Lung (tissue), 17 donors: ENCODE measurements at places on chromosomes 16 and 17. TPM values are rescaled to one million over a fixed set of nuclear protein-coding genes. Genes with fewer than 3 reads are reported as not detected.

IFT20 gene
- total RNA-seq: 36.0 TPM

DNA sequence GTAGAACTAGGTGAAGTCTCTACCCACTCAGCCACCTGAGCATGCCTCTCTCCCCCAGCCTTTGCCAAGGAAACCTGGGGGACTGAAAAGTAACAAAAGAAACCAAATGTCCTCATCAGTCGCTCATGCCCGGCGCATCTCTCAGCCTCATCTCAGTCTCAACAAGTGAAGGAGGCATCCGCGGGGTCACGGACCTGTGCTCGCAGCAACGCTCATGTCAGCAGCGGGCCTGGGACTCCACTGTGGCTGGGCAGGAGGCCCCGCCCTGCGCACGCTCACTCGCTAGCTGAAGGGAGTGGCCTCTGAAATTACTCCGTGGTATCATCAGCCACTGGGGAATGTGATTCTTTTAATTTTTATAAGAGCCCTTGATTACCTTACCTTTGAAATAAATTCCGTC, 31.3 kb downstream of the MAP1LC3B start:
- no peaks in the 10 kb centered on the region for H3K27me3 ChIP-seq
- H3K4me1 ChIP-seq: no peaks in the 10 kb centered on the region
- H3K36me3 ChIP-seq: peaks cover 29% of the 10 kb centered on the region
- H3K4me3 ChIP-seq: no peak overlapping the region
- no peak for DNase-seq
- H3K27ac ChIP-seq: no peak overlapping the region

GRCh38 chr16:58634265-58634802, 4.7 kb upstream of the CNOT1 start:
- no peaks in the 10 kb centered on the region for H3K4me1 ChIP-seq
- H3K36me3 ChIP-seq: no peaks in the 10 kb centered on the region
- no peak overlapping the region for H3K27ac ChIP-seq
- DNase-seq: no peak
- no peak overlapping the region for H3K4me3 ChIP-seq

- H3K4me1 ChIP-seq: no peaks in the 10 kb centered on the region
- H3K4me3 ChIP-seq: no peak overlapping the region
- H3K27ac ChIP-seq: no peak overlapping the region
- H3K36me3 ChIP-seq: peaks cover 26% of the 10 kb centered on the region
Observed at GRCh38 chr16:81661082-81661481, 118.0 kb upstream of the PLCG2 start.

GRCh38 chr17:4006165-4006589, 41.9 kb upstream of the ATP2A3 start:
- H3K27me3 ChIP-seq: peaks cover 3% of the 10 kb centered on the region
- peaks cover 16% of the 10 kb centered on the region for H3K4me1 ChIP-seq
- H3K4me3 ChIP-seq: no peak overlapping the region
- H3K27ac ChIP-seq: no peak overlapping the region
- peaks cover 20% of the 10 kb centered on the region for H3K36me3 ChIP-seq

GRCh38 chr16:72012607-72013006, 4.1 kb downstream of the DHODH start:
- H3K27ac ChIP-seq: no peak overlapping the region
- no peak for DNase-seq
- no peaks in the 10 kb centered on the region for H3K27me3 ChIP-seq

- no peaks in the 10 kb centered on the region for H3K27me3 ChIP-seq
- H3K27ac ChIP-seq: no peak overlapping the region
- H3K4me1 ChIP-seq: no peaks in the 10 kb centered on the region
- H3K4me3 ChIP-seq: no peak overlapping the region
- no peak for DNase-seq
- no peaks in the 10 kb centered on the region for H3K36me3 ChIP-seq
Observed at GRCh38 chr17:34841467-34841866, 119.8 kb downstream of the CCT6B start.

PGAP3 gene
- 39.7 TPM for total RNA-seq

DNA sequence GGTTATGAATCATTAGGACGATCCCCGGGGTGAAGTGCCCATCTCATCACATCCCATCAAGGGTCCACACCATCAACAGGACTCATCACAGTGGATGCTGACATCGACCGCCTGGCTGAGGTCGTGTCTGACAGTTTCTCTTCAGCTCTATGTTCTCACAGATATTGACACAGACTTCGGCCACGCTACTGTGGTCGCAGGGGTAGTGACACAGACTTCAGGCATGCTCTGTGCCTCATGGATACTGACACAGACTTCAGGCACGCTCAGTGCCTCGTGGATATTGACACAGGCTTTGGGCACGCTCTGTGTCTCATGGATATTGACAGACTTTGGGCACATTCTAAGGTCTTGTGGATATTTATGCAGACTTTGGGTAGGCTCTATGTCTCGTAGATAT, 50.1 kb downstream of the KLHDC4 start:
- peaks cover 7% of the 10 kb centered on the region for H3K36me3 ChIP-seq
- no peak for DNase-seq
- H3K4me1 ChIP-seq: no peaks in the 10 kb centered on the region
- H3K27ac ChIP-seq: no peak overlapping the region
- no peak overlapping the region for H3K4me3 ChIP-seq

- H3K4me1 ChIP-seq: peaks cover 10% of the 10 kb centered on the region
- no peaks in the 10 kb centered on the region for H3K36me3 ChIP-seq
- H3K4me3 ChIP-seq: no peak overlapping the region
- DNase-seq: no peak
- no peak overlapping the region for H3K27ac ChIP-seq
- H3K27me3 ChIP-seq: no peaks in the 10 kb centered on the region
Observed at GRCh38 chr16:54722210-54722676, 208.4 kb upstream of the IRX5 start.

DNA sequence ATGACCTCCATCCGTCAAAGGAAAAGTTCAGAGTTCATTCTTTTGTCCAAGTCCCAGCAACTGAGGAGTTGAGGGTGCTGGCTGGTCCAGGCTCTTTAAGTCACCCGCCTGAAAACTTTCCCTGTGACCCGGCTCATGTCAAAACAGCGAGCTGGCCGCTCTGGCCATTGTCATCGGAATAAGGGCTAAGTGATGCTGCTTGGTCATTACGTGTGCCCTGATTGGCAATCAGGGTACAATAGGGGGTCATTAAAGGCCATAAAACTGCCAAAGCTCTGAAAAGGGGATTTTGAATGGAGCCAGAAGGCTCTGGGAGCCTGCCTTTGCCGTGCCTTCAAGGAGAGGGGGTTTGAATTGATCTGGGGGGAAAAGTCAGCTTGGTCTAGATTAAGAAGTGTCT, 88.5 kb upstream of the IRX3 start:
- no peak overlapping the region for H3K4me3 ChIP-seq
- no peak for DNase-seq
- H3K36me3 ChIP-seq: no peaks in the 10 kb centered on the region
- peaks cover 24% of the 10 kb centered on the region for H3K27me3 ChIP-seq

PLA2G10 gene
- total RNA-seq: 5.6 TPM
